Nasal cavity respiratory epithelium epithelial cell of viscerocranial mucosa (primary cell): ENCODE measurements at places on chromosomes 3 and 15. TPM values are rescaled to one million over a fixed set of nuclear protein-coding genes. Genes with fewer than 3 reads are reported as not detected.

The OR4F15 gene
- total RNA-seq: not detected in 2 replicates

The TERC gene
- total RNA-seq: 32.6 and 554 TPM in 2 replicates

The MNS1 gene
- not detected in 2 replicates for total RNA-seq

The PLA2G4E gene
- 0.14 and 2.4 TPM in 2 replicates for total RNA-seq

The PPP2R3A gene
- total RNA-seq: 7.5 and 12.0 TPM in 2 replicates
